HFF-Myc (cell line): ENCODE measurements at places on chromosomes 11 and 22.

GRCh38 chr11:45085646-45086501 lies 60.6 kb upstream of the PRDM11 start:
- no peak for DNase-seq

- no peak for DNase-seq
These were observed 6.4 kb upstream of the CCND1 start for GRCh38 chr11:69634590-69634989.

GRCh38 chr22:40387746-40388145 lies 17.4 kb downstream of the SGSM3 start:
- no peak for DNase-seq

- no peak for DNase-seq
These were observed 16.9 kb downstream of the SMCO4 start for GRCh38 chr11:93526346-93526633.

GRCh38 chr11:86620891-86621521 lies 51.4 kb downstream of the ME3 start:
- DNase-seq: no peak

- DNase-seq: no peak
These were observed 33.2 kb downstream of the KIAA0930 start for GRCh38 chr22:45207533-45207932.

- no peak for DNase-seq
These were observed 64.7 kb downstream of the MPPED2 start for GRCh38 chr11:30521297-30522071.
